Amniotic stem cell (primary cell): ENCODE measurements at places on chromosomes 5 and 9.
A peak's percentile ranks its signal among the peaks of the same experiment; 100 is the strongest.

DNA sequence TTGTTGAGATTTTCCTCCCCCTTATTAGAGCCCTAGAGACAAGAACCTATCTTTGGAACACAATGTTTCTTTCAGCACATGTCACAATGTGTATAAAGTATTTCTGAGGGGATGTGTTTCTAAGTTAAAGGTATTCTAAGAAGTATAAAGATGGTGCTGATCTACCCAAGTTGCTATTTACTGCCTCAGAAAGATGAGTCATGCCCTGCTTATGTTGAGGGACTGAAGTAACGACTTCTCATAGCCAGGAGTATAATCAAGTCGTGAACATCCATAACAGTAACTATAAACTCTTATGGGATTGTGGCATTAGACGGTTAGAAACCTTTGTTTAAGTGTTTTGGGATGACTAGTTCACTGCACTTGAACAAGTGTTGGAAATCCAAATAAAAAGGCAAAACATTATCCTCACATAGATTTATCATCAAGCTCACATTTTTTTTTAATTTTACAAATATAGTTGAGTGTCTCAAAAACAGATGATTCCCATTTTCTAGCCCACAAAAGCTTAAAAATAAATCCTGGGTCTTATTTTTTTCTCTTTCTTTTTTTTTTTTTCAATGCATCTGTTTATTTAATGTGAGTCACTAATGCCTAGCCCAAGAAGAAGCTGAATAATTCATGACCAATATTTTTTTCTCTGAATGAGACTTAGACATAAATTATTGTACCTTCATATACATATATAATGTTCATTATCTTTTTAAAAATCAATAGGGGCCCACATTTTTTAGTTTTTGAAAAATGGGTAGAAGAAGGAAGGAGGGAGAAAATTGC lies 12.2 kb upstream of the TMEM252 start:
- DNase-seq, result no peak

GRCh38 chr5:150208187-150209098 lies 18.6 kb downstream of the SLC6A7 start:
- DNase-seq, result peak; percentile 42

- DNase-seq, result no peak
Measured at GRCh38 chr5:154520861-154521453, 42.9 kb upstream of the HAND1 start.

GRCh38 chr5:64869419-64869818 lies 100.7 kb downstream of the CWC27 start:
- peak; percentile 29 for DNase-seq

DNA sequence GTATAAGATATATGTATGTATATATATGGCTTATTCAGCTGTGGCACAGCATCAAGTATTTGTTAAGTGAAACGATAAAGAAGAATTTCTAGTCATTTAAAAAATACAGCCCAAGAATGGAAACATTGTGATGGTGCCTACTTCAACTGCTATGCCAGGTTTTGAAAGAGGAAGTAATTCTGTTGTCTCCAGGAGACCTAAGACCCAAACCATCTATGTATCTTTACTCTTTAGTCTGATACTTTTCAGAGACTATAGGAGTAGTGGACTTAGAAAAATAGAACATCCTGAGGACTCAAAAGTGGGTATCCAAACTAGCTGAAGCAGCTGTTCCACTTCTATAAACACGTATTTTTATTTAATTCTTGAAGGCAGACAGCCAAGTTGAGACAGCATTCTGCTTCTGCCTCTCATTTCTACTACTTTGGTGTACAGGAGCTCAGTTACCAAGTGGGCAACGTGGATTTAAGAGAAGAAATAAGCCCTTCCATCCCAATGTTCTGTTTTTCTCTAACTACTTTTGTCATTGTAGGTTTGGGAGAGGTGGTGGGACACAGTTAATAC lies 110.7 kb downstream of the RPS23 start:
- DNase-seq, result no peak

DNA sequence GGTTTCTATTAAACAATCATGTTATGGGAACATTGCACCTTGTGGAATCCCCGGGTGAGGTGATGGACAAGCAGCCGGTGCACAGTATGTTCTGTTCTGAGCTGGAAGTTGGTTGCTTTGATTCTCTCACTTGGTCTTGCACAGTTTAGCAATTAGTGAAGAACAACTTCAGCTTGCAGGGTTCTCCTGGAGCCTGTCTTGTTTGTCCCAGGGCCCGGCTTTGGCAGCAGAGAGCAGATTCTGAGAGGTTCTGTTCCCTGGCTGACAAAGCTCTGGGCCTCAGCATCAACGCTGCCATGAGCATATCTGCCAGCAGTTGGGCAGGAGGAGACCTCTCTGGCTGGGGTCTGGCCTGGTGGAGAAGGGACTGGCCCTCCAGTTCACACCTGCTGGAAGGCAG lies 16.9 kb downstream of the GADD45G start:
- no peak for DNase-seq

DNA sequence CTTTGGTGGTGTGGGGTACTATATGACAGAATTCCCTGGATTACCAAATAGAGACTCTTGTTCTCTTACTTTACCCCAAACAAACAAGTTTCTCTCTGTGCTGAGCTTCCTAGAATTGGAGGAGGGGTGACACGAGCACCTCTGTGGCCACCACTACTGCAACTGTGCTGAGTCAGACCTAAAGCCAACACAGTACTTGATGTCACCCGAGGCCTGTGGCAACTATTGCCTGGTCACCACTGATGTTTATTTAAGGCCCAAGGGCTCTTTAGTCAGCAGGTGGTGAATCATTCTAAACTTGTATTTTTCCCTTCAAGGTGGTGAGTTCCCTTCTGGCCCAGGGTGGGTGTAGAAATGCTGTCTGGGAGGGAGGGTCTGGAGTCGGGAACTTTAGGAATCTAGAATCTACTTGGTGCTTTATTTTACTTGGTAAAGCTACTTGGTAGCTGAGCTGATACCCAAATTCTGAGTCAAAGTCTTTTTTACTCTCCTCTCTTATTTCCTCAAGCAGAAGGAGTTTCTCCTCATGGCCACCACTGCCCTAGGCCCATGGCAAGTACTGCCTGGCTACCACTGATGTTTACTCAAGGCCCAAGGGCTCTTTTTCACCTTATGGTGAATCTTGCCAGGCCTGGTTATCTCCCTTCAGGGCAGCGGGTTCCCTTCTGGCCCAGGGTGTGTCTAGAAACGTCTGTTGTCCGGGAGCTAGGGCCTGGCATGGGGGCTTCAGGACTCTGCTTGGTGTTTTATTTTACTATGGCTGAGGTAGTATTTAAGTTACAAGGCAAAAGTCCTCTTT lies 9.8 kb downstream of the LURAP1L start:
- DNase-seq, result peak; percentile 78

- no peak for DNase-seq
Measured at GRCh38 chr9:94692601-94693000, 33.9 kb upstream of the AOPEP start.

GRCh38 chr5:53006911-53007890 lies 18.0 kb downstream of the ITGA2 start:
- no peak for DNase-seq

DNA sequence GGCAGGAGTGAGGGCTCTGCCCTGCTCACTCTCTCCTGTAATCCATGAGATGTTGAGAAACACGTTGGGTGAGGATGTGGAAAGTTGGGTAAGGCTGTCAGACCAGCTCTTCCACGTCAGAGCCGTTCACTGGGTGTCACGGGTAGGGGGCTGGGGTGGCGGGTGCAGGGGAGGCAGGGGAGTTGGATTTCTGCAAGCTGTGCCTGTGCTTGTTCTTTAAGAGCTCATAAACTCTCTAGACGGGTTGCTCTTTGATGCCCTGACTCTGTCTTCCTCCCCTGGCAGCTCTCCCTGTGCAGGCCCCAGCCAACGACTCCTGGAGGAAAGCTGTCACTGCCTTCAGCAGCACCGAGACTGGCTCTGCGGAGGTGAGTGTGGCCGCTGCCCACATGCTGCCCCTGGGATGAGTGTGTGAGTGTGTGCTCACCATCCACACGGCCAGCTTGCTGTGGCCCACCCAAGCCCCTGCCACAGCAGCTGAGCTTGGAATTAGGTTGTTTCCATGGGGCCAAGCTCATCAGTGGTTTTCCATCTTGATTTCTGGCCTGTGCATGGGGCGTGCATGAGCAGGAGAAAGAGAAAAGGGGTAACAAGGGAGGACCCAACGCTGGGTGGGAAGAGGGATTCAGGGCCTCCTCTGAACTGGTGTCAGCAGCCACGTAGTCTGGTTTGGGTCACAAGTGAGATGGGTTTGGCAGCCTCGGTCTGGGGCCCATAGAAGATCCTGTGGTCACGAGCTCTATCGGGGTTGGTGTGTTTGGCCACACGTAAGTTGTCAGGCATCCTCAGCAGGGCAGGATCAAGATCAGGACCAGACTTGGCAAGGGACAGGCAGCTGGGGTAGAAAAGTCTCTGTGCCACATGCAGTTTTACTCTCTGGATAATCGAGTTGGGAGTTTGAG lies 21.0 kb upstream of the POMT1 start:
- no peak for DNase-seq

GRCh38 chr9:104826079-104826775 lies 62.3 kb downstream of the NIPSNAP3B start:
- no peak for DNase-seq

GRCh38 chr5:92544036-92544435 lies 1037.0 kb downstream of the NR2F1-AS1 start:
- no peak for DNase-seq

DNA sequence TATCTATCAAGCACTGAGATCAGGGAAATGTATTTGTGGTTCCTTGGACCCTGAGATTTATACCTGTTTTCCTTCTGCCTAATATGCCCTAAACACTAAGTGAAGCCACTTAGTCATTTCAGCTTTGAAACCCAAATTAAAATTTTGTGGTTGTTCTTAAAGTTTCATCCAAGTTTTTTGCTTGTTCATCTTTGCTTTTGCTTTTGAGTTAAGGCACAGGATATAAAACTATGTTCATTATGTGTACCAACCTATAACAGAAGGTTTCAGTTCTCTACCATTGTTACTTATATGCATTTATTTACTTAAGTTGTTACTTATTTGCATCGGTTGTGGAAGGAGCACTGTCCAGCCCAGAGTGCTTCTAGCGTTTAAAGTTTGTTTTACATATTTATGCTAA lies 382.3 kb downstream of the PTPRD start:
- no peak for DNase-seq

DNA sequence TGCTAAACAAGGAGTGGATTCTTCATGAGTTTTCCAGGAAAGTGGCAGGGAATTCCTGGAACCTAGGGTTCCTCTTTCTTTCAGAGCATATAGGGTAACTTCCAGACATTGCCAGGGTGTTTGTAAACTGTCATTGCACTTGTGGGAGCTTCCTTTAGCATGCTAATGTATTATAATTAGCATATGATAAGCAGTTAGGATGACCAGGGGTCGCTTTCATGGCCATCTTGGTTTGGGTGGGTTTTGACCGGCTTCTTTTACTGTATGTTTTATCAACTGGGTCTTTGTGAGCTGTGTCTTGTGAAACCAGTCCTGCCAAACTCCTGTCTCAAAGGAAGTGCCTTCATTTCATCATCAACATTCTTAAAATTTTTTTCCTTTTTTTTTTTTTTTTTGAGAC lies 11.9 kb upstream of the MELK start:
- DNase-seq, result no peak

GRCh38 chr5:57429513-57430120 lies 53.0 kb downstream of the ACTBL2 start:
- DNase-seq, result no peak

DNA sequence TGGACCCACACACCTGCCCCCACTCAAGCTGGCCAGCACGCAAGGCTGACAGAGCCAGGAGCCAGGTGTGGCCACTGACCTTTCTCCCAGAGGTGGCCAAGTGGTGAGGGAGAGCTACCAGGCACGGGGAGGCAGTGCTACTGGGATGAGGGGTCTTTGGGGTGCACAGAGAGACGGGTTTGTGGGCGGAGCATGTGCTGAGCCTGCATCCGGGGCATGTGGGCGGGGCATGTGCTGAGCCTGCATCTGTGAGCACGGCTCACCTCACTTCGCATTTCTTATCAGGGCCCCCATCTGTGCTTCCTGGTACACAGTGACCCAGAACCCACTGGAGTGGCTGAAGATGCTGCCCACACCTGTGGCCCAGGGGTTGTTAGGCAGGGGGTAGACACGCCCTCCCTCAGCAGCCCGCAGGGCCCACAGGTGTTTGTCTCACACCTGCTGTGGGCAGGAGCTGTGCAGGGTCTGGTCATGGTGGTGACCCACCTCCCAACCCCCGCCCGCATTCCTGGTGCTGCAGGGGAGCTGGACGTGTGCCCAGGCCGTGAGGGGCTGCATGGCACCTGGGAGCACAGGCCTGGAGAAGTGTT lies 21.5 kb downstream of the CCDC187 start:
- DNase-seq, result no peak

- DNase-seq, result no peak
Measured at GRCh38 chr5:78490709-78491485, 130.5 kb downstream of the SCAMP1 start.

DNA sequence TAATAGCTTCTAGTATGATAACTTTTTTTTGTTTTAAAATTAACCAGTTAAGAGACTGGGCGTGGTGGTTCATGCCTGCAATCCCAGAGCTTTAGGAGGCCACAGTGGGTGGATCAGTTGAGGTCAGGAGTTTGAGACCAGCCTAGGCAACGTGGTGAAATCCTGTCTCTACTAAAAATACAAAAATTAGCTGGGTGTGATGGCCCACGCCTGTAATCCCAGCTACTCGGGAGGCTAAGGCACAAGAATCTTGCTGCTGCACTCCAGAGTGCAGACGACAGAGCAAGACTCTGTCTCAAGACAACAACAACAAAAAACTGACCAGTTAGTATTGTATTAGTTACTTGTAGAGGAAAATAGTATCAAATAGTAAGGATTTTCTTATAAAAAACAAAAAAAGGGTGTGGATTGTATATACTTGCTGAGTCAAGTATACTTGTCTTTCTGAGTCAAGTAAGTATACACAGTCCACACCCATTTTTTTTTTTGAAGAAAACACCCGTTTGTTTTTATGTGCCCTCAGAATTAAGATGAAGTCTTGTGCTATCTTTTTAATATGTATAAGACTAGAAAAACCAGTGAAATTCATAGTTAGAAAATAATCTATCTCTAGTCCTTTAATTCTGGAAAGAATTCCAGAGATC lies 25.3 kb downstream of the UBAP1 start:
- DNase-seq, result no peak

- no peak for DNase-seq
Measured at GRCh38 chr5:127235136-127235535, 55.5 kb upstream of the MEGF10 start.

DNA sequence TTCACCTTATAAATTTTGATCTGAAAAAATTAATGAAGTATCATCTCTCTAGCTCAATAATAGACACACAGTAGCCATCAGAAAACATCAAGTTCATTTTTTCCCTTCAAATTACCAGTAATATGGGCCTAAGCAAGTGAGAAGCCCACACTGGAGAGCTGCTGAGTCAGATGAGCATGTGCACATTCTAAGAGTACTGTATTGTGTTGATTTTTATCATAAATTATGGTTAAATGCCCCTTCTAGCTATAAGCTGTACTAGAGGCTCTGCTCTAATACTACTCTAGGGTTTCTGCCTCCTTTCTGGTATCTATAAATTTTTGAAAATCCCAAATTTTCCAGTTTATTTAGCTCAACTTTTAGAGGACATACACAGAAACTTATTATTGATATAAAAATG lies 42.1 kb upstream of the TYRP1 start:
- no peak for DNase-seq

- DNase-seq, result no peak
Measured at GRCh38 chr5:140041492-140042392, 1.4 kb downstream of the NRG2 start.
